ENCODE measurements at places on chromosomes 5 and 9.
A peak's percentile ranks its signal among the peaks of the same experiment; 100 is the strongest.

- DNase-seq: no peak
These were observed 72.6 kb downstream of the GTF3C4 start for GRCh38 chr9:132742821-132743311.

- DNase-seq: no peak
These were observed 77.0 kb upstream of the RASA1 start for GRCh38 chr5:87190687-87191086.

- no peak for DNase-seq
These were observed 365.4 kb downstream of the ARL15 start for GRCh38 chr5:53944981-53945380.

- no peak for DNase-seq
These were observed 31.7 kb downstream of the MAPKAP1 start for GRCh38 chr9:125674981-125675973.

GRCh38 chr5:73638344-73639095 is 12.5 kb downstream of the ARHGEF28 start:
- no peak for DNase-seq

DNA sequence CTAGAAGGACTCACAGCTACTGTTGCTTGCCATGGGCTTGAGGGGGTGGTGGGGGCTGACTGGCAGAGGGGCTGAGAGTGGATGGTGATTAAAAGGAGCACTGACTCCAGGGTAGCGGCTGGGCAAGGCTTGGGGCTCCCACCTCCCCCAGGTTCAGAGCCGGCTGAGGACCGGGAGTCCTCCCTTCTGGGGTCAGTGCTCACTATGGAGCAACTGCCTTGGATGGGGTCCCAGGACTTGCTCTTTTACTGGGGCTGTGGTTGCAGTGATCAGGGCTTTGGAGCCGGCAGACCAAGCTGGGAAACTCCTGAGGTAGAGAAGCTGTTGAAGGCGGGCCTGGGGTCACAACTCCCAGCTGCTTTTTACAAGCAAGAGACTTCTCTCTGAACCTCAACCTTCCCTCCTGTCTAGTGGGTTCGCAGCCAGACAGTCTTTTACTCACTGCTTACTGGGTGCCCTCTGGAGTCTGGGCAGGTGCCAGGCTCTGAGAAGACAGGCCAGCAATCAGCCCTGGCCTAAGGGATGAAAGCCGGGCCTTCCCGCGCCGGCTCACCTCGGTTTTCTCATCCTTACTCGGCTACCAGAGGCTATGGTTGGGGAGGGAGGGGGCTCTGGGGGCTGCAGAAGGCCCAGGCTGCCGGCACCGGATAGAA is 795 bp upstream of the ASS1 start:
- no peak for DNase-seq

DNA sequence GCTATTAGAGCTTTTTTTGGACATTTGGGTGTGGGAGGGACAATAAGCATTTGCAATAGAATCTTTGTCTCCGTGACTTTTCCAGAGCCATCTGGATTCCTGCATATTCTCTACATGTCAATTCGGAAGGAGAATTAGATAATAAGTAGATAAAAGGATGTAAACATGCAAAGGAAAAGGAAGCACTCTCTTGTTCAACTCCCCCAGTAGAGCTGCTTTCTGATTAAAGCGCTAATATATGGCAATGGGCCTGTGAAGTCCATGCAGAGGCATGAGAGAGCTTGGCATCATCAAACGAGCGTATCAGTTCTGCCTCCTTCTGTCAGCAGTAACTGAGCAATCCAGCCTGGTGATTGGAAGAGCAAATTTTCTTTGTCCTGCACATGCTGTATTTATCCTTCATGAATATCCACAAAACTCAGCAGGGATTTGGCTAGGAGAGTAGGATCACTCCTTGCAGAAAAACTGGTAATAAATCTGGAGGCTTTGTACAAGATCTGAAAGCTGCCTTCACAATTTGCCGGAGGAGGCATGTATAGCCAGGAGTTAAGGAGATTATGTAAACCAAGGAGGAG is 1752.9 kb downstream of the MAT2B start:
- no peak for DNase-seq

DNA sequence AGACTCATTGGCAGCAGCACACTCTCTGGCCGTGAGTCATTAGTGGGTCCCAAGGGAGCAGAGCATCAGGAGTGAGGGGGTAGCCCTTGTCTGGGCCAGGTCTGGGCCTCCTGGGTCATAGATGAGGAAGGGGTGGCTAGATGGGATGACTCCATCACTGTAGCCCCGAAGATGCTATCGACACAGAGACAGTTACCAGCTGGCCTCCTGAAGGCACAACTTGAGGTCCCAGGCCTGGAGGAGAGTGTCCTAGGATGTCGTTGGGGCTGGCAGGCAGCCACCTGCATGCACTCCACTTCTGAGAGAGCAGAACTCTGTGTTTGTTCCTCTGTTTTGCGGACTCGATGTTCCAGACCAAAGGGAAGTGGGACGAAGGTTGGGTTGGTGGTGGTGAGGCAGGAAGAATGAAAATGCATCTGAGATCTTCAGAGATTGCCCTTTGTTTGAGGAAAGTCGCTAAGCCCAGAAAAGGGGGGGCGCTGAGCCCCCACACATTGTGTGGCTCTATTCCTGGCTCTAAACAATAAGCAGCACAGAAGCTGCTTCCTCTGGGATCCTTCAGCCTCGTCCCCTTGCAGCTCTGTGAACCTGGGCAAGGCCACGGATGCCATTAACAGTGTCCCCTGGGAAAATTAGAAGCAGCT is 4.7 kb downstream of the BTNL9 start:
- DNase-seq: no peak

DNA sequence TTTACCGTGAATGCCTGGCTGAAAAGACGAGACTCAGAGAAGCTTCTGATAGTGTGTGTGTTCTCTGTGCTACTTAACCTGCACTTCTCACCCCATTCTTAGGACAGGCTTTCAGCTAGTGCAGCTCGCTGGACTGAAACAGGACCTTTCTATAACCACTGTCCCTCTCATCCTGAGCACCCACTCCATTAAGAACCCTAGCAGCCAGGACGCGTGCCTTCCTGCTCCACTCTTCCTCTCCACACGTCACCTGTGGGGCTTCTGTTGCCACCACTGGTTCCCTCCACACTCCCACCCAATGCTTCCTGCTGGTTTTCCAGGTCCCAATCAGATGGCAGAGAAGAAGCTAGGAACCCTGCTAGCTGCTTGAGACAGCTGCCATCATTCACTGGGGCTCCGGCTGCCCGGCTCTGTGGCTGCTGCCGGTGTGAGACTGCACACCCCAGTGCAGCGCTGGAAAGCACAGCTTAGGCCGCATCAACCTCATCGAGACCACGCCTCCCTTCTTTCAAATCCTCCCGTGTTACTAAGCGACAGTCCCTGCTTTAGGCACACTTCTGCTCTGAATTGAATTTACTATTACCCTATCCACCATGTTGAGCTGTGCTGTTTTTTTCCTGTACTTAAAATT is 44.0 kb downstream of the RNF130 start:
- DNase-seq: no peak

DNA sequence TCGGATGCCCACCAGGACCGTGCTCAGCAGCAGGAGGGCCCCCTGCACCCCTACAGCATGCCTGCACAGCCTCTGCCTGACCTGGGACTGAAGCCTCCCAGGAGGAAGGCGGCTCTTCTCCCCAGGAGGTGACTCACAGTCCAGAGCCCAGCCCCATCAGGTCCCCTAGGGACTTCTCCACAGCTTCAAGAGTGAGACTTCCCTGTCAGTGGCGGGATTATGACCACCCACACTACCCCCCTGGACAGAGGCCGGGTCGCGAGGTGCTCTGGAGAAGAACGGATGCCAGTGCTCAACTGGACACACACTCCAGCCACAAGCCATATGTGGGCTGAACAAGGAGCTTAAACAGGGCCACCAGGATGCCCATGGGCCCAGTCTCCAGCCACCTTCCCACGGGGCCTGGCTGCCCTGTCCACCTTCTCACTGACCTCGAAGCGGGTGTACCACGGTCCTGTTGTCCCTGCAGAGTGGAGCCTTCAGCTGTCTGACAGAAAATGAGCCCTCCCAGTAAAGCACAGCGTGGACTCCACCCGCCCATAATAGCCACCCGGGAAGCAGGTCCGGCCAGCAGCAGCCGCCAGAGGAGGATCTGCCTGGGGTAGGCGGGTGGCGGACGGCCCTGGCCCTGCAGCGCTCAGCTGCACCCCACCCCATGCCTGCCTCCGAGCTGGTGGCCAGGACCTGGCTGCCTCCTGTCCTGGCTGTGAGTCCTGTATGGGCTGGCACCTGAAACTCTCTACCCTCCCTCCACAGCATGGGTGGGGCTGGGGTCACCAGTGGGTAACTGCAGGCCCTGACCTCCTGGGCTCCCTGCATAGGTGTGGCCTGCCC is 54.7 kb downstream of the SEMA4D start:
- DNase-seq: no peak

DNA sequence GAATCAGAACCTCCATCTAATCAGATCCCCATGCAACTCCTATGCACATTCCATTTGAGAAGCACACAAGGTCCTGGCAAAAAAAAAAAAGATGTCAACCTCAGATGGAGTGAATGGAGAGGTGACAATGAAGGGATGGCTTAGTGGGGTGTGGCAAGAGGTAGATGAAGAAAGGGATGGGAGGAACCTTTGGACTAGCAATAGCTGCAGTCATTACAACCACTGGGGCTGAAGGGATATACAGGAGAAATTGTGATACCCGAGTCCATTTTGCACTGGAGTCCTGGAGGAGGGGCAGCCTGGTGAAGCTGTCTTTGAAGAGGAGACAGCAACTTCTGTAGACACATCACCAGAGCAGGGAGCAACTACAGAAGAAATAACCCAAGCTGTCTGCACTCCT is 219.6 kb downstream of the ENC1 start:
- DNase-seq: no peak

DNA sequence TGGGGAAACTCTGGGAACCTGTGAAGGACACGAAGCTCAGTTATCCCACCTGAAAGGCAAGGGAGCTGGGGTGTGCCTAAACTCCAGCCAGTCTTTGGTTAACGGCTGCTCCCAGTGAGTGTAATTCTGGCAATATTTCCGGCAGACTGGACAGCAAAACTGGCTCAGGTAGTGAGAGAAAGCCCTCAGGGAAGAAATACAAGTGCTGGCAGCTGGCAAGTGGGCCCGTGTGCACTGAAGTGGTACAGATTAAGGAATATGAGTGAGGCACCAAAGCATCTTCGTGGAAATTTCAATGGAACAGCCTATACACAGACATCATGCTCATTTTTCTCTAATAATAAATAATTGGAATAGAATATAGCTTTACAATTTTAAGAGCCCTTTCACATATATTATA is 56.2 kb downstream of the ABHD17B start:
- DNase-seq: no peak

- DNase-seq: no peak
These were observed 681.5 kb upstream of the ACO1 start for GRCh38 chr9:31702957-31703356.

- DNase-seq: no peak
These were observed 604.2 kb upstream of the CLINT1 start for GRCh38 chr5:158463188-158463587.

- no peak for DNase-seq
These were observed 80.0 kb upstream of the LRRTM2 start for GRCh38 chr5:138955013-138955660.

DNA sequence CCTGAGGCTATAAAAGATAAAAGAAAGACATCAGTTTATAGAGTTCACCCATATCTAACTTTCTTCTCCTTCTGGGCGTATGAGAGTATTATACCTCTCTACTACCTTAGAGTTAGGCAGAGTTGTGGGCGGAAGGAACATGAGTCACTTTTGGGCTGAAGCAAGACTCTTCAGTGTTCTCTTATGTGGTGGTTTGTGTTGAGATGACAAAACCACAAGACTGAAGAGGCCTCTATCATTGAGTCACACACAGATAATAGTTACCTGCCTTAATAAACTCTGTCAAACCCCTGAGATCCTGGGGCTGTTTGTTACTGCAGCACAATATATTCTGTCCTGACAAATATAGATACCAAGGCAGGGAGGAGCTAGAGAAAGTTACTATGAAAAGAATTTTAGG is 184.2 kb downstream of the EFNA5 start:
- no peak for DNase-seq

GRCh38 chr9:71638627-71639026 is 129.7 kb downstream of the CEMIP2 start:
- no peak for DNase-seq

- no peak for DNase-seq
These were observed 20.8 kb downstream of the TTC33 start for GRCh38 chr5:40734986-40735385.

DNA sequence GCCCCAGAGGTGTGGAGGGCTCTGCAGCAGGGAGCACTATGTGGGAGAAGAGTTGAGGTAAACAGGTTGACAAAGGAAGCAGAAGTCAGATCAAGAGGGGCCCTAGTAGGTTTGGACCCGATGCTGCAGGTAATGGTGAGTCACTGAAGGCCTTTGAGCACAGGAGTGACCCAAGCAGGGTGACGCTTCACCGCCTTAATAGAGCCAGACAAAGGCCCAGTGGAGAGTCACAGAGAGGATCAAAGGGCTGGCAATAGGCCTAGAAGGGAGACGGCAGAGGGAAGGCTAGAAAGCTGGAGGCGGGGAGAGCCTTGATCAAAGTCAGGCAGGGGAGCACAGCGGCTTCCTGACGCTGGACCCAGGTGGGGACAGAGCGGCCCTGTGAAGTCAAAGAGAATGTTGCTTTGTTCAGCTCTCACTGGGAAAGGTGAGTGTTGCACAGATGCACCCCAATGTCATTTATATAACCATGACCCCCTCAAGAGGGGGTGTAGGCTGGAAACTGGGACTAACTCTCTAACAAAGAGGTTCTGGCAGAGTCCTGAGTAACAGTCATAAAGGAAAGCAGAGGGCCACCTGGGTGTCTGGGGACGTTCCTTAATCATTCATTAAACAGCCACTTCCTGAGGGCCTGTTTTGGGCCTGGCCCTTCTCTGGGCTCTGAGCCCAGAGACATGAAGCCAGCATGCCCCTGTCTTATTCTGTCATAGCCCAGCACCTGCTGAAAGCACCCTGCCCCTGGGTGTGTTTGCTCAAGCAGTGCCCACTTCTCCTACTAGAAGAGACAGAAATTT is 9.8 kb upstream of the CPLX2 start:
- DNase-seq: no peak

DNA sequence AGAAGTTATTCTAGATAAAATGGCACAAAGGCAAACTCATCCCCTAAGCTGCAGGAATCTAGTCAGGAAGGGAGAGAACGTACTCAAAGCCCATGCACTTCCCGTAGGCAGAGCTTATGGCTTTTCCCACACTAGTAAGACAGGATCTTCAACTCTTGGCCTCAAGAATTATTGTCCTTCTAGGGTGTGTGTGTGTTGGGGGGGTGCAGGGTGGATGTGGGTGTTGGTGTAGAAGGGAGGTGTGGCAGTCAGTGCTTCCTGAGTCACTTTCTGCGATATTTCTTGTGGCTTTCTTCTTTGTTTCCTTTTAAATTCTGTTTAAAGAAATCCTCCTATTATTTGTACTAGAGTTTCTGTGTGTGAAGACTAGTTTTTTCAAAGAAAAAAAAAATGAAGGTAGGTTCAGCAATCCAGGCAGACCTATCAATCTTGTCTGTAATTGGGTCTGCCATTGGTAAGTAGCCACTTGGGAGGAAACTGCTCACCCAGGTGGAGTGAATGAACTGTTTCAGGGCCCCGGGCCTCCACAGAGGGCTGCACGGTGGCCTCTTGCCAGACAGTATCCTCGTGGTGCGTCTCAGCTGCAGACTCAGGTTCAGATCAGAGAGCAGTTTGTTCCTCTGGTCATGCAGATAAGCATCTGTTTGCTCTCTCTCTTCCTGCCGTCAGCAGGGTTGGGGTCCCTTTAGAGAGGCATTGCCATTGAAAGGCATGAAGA is 131.9 kb downstream of the NPR3 start:
- peak; percentile 44 for DNase-seq

- no peak for DNase-seq
These were observed 8.7 kb downstream of the GAPT start for GRCh38 chr5:58499941-58500340.
